ENCODE measurements at places on chromosomes 11 and 22.
A peak's percentile ranks its signal among the peaks of the same experiment; 100 is the strongest.

- DNase-seq: no peak
Observed at GRCh38 chr11:72309074-72309598, 65.2 kb upstream of the PHOX2A start.

- DNase-seq: no peak
Observed at GRCh38 chr11:47915374-47915773, 65.0 kb upstream of the PTPRJ start.

- no peak for DNase-seq
Observed at GRCh38 chr22:41845380-41846267, 12.7 kb downstream of the SREBF2 start.

DNA sequence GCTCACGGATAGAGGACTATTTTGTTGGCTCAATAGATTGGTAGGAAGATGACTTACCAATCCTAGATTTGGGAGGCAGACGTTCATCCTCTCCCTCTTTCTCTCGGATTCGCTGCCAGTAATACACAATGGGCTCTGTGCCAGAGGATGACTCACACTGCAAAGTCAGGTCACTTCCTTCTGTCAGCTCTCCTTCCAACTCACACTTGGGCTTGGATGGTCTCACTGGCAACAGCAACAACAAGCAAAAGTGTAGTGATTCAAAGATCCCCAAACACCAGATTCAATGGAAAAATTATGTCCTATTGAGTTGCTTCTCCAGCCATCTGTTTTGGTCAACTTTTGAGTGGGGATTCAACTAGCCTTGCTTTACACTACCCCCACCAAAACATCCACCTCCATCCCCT is 21.7 kb upstream of the HSPA8 start:
- DNase-seq: peak; percentile 94

DNA sequence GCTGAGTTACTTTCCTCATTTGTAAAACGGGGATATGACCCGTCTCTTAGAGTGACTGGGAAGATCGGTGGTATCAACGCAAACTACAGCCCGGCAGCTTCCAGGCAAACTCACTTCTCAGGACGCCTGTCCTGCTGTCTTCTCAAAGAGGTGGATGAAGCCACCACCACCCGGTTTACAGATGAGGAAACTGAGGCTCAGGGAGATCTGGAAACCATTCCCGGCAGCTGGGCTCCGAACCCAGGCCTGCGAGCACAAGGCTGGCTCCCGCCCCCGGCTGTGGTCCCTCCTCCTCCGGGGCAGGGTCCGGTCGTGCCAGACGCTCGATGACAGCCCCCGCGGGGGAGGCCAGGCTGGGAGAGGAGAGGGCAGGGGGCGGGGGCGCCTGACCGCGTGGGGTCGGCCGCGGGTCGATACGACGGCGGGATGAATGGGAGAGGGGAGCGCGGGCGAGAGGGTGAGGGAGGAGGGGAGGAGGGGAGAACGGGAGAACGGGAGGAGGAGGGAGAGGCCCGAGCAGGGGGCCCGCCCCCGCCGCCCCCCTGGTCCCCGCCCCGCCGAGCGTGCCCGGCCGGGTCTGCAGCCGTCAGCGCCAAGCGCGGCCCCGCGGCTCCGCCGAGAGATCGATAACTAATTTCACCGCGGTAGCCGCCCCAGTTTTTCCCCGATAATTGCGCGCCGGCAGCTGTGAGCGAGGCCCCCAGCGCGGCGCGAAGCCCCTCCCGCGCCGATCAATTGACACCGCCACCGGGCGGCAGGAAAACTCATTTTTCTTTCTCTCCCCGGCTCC is 14.0 kb downstream of the IGLL1 start:
- no peak for DNase-seq

DNA sequence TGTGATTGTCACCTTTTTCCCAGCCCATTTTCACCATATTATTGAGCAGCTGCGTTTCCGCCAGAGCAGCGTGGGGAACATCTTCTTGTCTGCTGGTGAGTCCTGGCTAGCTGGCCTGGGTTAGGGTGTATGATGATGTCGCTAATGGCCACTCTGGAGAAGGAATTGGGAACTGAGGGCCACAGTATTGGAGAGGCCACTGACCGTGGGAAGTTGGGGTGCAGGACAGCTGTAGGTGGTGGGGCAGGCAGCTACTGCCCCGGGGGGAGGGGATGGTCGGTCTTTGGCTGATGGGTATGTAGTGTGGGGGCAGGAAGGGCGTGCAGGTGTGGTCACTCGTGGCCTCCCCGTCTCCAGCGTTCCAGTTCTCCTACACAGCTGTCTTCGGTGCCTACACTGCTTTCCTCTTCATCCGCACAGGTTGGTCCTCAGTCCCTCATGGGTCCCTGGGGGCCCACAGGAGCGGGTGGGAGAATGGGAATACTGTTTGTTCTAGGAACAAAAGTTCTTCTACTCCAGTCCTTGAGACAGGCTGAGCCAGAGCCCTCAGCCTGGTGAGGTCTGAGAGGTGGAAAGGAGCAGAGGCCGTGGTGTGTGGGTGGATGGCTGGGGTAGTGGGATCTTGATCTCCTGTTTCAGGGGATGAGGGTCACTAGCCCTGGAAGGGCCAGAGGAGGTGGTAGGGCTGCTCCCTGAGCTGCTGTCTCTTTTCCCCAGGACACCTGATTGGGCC is 2.1 kb downstream of the RCE1 start:
- DNase-seq: no peak

DNA sequence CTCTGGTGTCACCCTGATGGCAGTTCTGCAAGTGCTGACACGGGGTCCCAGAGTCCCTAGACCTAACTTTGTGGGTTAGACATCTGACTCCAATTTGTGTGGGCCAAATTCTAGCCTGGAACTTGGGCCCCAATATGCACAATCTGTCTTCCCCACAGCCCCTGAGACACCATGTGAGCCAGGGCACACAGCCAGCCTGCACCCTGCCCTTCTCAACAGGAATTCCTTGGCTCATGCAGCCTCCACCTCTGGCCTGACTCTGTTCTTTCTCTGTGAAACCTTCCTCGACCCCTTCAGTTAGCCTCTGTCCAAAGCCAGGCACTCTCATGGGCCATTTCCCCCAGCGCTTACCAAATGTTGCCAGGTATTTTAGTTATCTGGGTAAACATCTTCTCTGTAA is 59.1 kb upstream of the POU2AF1 start:
- DNase-seq: no peak

GRCh38 chr11:95849087-95849825 is 59.0 kb downstream of the CEP57 start:
- peak; percentile 79 for DNase-seq

DNA sequence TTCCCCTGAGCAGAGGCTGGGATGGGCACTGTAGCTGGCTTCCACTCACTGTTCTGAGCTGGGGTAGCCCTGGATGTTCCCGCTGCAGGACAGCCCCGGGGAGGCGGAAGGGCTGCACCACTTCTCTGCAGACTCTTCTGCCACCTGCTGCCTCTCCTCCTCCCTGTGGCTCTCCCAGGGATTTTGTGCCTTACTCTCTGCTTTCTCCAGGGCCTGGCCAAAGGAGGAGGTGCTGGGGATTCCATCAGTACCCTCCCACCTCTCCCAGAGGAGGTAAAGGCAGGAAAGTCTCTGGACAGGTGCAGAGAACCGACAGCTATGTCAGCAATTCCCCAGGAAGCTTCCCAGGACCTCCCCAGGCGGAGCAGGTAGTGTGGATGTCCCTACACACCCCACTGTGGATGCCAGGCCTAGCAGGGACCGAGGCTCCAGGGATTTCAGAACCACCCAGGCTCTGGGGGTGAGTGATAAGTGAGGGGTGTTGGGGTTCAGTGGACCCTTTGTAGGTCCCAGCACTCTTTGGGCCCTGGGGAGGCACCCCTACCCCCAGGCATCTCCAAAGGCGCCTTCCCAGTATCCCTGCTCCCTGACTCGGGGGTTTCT is 11.3 kb downstream of the DUSP8 start:
- no peak for DNase-seq

DNA sequence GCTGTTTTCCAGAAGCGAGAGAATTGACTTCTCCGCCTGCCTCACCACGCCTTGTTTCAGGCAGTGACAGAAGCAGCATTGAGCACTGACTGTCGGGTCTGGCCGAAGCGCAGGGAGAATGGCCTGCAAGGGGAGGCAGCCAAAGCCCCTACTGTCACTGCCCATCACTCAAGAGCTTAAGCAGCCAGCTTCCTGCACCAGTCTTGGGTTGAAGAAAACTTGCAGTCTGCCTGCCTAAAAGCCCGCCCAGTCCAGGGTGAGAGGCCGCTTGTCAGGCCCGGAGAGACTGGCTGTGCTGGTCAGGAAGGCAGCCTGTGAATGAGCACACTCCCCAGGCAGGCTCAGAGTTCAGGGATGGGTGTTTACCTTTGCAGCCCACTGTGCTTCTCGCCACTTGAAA is 108.3 kb downstream of the PKNOX2 start:
- no peak for DNase-seq

GRCh38 chr22:39439170-39439569 is 17.6 kb upstream of the MGAT3 start:
- peak; percentile 61 for DNase-seq

DNA sequence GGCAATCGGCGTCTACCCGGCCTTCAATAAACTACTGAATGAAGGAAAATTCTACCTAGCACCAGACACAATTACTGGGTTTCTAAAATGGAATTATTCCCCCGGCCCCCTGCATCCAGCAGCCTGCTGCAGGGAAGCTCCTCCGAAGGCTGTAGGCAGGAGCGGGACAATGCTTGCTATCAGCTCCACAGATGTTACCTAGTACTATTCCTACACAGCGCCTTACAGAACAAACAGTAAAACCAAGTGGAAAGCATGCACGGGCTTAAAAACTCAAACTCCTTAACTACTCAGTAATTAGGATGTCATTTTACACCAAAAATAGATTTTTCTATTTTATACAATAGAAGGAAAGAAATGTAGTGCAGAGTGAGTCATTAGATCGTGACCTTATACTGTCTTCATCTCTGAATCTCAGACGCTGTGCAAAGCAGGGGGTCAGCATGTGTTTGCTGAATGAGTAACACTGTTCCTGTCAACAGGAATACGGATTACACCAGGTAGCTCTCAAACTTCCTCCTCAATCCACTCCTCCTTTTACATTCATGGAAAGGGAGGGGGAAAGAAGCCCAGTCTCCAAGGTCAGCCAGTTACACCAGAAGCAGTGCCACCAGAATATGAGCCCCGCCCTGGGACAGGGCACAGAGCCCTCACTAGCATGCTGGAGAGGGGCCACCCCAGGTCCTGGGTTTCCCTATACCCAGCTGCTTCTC is 74.9 kb downstream of the PACSIN2 start:
- peak; percentile 82 for DNase-seq

- DNase-seq: peak; percentile 24
Observed at GRCh38 chr11:18765554-18765953, 26.0 kb downstream of the PTPN5 start.

DNA sequence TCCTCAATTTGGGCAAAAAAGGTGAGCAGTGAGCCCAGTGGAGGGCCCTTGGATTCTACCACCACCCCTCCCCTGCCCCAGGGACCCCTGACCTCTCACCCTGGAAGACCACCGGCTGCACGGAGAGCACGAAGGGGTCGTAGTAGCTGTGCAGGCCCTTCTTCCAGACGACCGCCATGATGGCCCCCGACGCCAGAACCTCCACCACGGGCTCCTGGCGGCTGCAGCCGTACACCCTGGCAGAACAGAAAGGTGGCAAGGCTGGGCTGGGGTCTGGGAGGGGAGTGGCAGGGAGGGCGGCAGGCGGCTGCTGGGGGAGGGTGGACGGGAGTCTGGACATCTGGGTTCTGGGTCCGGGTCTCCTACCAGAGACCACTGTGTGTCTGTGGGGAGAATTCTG is 23.3 kb downstream of the TMPRSS6 start:
- no peak for DNase-seq

DNA sequence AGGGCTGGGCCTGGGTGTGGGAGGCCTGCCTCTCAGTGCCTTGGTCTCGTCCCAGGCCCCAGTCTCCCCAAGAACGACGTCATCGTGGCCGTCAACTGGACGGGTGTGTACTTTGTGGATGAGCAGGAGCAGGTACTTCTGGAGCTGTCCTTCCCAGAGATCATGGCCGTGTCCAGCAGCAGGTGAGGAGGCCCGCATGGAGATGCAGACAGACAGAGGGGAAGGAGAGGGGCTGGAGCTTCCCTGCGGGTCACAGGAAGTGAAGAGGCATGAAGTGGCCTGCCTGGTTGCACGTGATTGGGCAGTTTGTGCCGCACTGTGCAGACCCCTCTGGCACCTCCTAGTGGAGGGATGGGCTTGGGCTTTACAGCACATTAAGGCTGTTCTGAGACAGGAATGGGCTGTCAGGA is 70.4 kb downstream of the MYO7A start:
- peak; percentile 6 for DNase-seq

- DNase-seq: no peak
Observed at GRCh38 chr11:84106541-84106940, 820.4 kb upstream of the CCDC90B start.

GRCh38 chr11:115687934-115688333 is 183.7 kb upstream of the CADM1 start:
- no peak for DNase-seq
